Lung microvascular endothelial cell (primary cell): ENCODE measurements at places on chromosomes 6 and 20. TPM values are rescaled to one million over a fixed set of nuclear protein-coding genes. Genes with fewer than 3 reads are reported as not detected.
A peak's percentile ranks its signal among the peaks of the same experiment; 100 is the strongest.

HDGFL1 gene
- total RNA-seq: not detected in 2 replicates

ARMH2 gene
- not detected in 2 replicates for total RNA-seq

FRMD1 gene
- total RNA-seq: not detected in 2 replicates

DNA sequence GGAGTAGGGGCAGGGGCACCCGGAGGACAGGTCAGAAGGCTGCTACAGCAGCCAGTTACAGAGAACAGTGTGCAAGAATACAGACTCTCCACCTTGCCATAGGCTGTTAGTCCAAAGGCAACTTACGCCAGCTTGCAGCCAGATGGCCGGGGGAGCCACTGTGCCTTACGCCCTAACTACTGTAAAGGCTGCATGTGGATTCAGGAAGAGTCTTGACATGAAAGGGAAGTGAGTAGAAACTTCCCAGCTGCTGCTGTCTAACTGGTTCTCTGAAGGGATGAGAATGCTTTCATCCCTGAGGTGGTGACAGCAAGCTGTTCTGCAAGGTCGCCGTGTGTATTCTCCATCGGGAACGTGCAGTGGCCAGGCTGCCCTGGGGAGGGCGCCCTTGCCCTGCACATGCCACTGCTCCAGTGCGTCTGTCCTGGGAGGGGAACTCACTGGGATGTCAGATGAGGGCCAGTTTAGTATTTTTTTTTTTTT, 46.1 kb downstream of the LYRM4 start:
- DNase-seq: peak; percentile 61

DNA sequence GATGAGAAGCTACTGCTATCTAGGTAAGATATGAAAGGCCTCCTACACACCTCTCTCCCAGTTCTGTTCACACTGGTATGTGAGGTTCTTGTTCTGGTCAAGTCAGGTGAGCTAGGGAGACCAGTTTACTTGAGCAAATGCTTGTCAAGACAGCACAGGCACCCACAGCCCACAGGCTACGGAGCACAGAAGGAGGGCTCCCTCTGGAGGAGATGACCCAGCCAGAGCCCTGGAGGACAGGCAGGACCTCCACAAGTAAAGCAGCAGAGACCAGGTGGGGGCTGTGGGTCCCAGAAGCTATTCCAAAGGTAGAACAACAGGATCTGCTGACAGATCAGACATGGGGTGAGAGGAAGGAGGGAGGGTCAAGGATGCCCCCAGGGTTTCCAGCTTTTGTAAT, 13.2 kb downstream of the MMP24OS start:
- DNase-seq: peak; percentile 37

- no peak for DNase-seq
Observed at GRCh38 chr20:5932796-5933195, 17.5 kb downstream of the TRMT6 start.

DNA sequence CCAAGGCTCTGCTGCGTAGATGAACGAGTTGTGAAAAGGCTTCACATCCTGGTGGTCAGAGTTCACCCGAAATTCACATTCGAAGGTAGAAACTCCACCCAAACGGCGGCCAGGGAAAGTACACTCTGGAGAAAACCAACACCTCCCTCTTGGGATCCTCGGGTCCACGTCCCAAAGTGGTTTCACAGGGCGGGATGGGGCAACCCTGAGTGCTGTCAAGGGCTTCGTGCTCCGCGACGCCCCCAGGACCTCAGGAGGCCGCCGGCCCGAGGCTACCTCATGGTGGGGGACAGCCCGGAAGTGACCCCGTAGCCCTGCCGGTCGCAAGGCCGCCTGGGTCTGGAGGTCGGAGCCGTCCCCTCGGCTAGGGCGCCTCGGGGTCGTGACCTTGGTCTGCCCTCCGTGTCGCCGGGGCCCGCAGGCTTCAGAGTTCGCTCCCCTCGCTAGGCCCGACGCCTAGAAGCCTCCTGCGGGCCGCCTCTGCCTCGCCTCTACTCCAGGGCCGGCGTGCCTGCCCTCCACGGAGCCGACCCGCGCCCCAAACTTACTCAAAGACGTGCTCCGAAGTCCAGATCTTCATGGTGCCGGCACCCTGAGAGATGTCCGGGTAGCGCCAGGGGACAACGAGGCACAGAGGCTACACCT, at the start of gene PRELID3B:
PRELID3B (minus strand) TSS at position 636 of the 645 bp plus-strand sequence; CDS start at position 580, 56 bp downstream.
- peak; percentile 20 for DNase-seq

DNA sequence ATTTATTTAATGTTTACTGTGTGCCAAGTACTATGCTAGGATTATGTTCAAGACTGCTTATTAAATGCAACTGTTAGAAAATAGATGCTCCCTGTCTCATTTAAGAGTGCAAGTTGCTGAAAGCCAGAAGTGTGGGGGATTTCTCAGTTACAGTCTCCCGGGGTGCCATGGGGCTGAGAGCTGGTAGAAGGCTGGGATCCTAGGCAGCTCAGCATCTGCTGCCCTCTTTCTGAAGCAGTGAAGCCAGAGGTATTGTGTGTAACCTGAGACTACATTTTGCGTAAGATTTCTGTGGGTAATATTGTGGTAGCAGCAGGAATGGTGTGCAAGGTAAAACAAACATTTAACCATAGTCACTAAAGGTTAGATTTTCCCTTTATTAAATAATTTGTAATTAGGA, 120.6 kb downstream of the AKAP7 start:
- DNase-seq: no peak

- DNase-seq: no peak
Observed at GRCh38 chr20:48932375-48932941, 10.9 kb downstream of the ARFGEF2 start.

DNA sequence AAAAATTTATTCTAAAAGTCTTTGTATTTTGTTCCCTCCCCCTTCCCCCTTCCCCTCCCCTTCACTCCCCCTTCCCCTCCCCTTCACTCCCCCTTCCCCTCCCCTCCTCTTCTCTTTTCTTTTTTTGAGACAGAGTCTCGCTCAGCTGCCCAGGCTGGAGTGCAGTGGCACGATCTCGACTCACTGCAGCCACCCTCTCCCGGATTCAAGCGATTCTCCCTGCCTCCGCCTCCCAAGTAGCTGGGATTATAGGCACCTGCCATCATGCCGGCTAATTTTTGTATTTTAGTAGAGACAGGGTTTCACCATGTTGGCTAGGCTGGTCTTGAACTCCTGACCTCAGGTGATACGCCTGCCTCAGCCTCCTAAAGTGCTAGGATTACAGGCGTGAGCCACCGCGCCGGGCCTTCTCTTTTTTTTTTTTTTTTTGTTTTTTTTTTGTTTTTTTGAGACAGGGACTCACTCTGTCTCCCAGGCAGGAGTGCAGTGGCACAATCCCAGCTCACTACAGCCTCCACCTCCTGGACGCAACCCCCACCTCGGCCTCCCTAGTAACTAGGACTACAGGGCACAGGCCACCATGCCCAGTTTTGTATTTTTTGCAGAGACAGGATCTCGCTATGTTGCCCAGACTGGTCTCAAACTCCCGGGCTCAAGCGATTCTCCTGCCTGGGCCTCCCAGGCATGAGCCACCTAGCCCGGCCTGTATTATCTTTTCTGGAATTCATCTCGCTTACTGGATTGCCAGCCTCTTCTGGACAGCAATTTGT, 1.1 kb upstream of the AFG1L start:
- no peak for DNase-seq
